ENCODE measurements at places on chromosomes 4 and X.

GRCh38 chrX:13994104-13994503 is 35.6 kb downstream of the GEMIN8 start:
- no peak for DNase-seq

DNA sequence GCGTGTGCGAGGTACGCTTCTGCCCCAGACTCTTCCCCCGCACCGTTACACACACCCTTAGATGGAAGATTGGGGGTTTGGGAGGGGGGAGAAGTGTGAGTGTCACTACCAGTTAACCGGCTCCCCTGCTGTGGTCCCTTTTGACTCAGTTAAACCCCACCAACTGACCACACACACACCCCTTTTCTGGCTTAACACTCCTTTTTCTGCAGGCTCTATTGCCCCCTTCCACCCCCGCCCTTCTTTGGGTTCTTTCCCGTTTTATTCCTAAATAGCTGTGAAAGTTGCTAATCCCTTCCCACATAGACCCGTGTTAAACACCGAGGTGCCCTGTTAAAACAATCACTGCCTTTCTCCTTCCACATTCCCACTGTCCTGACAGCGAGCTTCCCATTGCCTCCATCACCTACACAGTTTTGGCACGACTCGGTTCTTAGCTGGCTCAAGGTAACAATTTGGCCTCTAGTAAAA is 3.7 kb upstream of the NR3C2 start:
- no peak for DNase-seq

GRCh38 chr4:142130666-142131065 is 494.3 kb downstream of the IL15 start:
- no peak for DNase-seq

DNA sequence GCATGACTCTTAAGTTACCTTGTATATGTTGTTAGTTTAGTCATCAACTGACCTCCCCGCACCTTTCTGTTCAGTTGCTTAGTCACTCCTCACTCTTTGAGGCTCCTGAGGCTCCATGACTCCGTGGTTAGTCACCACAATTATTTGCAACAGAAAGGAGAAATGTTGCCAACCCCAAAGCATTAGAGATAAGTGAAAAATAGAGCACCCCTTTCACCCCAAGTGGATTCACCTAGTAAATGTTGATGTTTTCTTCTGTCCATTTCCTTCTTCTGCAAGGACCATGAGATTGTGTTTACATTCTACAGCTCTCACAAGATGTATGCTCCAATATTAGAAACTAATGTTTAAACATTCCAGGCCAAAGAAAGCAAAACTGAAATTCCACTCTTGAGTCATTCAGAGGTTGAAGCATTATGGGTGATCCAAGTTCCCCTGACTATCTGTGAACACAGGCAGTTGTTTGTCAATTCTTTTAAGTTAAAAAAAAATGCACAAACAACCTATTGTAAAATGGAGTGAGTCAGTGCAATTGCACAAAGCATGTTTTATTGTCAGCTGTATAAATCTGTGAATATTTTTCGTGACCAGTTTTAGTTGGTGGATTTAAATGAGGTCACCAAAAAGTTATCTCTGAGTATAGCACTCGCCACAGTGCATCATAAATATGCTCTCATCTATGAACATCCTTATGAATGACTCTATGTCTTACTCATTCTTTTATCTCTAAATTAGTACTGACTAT is 552.4 kb upstream of the MAGEB2 start:
- DNase-seq, result no peak

GRCh38 chr4:633976-634598 is 8.7 kb downstream of the PDE6B start:
- no peak for DNase-seq

DNA sequence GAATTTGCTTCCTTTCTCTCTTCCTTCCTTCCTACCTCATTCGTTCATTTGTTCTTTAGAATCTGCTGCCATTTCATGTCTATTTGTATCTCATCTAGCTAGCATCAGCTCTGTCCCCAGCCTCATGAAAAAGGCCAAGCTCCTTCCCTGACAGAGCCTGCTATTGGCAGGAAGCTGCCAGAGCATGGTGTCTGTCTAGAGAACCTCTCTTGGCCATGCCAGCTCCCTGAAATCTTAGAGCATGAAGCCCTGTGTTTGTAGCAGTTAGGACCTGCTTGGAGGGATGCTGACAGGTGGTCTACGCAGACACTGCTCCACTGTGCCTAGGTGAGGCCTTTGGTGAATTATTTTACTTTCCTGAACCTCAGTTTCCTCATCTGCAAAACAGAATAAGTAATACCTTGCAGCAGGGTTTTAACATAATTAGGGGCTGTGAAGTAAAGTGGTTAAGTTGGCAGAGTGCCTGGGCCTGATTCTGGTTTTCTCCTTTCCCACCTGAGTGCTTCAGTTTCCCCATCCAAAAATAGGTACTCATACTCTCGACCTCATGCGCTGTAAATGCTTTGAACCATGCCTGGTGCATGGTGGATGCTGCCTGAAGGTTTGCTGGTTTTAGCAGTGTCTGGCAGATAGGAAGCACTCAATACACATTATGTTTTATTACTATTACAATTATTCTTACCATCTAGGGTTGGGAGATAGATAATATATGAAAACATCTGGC is 4.7 kb downstream of the PTTG2 start:
- DNase-seq, result no peak
